ENCODE measurements at places on chromosomes 16 and 17.
A peak's percentile ranks its signal among the peaks of the same experiment; 100 is the strongest.

DNA sequence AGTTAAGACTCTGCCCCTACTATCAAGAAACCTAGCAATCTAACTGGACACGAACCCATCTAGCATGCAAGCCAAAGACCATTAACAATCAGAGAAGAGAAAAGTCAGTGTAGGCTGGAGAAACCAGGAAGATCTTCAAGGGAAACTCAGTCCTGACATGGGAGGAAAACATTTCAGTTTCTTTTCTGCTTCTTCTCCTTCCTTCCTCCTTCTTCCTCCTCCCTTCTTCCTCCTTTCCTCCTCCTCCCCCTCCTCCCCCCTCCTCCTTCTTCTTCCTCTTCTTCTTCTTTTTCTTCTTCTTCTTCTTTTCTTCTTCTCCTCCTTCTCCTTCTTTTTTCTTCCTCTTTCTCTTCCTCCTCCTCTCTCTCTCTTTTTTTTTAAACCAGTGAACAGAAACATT, 29.6 kb upstream of the SHISA9 start:
- DNase-seq, result no peak

DNA sequence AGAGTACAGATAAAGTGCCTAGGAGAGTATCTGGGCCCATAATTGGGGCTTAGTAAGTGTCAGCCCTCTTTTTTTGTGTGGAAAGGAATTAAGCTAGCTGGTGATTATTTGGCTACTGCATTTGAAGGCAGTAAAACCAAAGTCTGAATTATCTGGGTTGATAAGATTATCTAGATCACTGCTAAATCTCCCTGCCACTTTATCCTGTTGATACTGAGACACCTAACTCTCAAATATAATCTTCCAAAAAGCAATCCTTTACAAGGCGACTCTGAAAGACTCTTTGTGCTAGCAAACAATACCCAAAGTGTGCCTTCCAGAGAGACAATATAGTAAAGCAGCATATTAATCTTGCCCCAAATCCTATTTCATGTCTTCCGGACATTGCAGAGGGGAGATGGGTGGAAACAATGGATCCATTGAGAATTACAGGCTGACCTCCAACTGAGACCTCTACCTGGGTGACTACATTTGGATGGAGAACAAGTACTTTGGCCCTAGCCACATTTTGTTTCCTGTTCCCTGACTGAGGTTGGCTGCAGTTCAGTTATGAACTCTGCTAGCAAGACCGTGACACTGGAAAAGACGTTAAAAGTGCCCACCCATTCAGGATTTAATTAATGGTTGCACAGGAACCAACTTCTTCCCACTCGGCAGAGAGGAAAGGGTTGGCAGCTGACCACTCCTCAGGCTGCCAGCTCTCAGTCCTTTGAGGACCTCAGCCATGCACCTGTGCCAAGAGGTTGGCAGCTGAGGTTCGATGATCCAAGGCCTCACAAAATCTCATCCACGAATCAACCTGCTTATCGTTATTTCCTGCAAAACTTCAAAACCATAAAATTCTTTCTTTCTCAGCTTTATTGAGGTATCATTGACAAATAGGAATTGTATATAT, 72.6 kb downstream of the SYCE1L start:
- no peak for DNase-seq

GRCh38 chr16:5349101-5349500, 251.5 kb upstream of the EEF2KMT start:
- no peak for DNase-seq

DNA sequence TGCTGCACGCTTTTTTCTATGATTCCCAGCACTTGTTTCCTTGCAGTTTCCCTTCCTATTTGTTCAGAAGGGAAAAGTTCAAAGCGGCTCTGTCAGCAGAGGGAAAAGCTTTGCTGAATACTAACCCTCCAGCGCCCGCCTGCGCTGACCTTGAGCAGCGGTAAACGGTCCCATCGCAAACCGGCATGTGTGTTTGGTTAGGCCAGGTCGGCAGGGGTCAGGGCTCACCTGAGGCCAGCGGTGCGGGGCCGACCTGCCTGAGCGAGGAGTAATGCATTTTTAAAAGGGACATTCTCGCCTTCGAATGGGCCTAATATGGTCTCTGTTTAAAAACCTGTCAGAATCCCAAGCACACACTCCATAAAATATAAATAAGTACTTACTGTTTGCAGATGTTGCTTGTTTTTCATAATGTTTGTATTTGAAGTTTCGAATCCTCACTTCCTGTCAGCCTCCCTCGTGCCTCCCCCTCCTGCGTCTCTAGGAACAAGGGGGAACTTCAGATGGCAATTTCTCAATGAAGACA, 110.1 kb downstream of the IRX3 start:
- no peak for DNase-seq

DNA sequence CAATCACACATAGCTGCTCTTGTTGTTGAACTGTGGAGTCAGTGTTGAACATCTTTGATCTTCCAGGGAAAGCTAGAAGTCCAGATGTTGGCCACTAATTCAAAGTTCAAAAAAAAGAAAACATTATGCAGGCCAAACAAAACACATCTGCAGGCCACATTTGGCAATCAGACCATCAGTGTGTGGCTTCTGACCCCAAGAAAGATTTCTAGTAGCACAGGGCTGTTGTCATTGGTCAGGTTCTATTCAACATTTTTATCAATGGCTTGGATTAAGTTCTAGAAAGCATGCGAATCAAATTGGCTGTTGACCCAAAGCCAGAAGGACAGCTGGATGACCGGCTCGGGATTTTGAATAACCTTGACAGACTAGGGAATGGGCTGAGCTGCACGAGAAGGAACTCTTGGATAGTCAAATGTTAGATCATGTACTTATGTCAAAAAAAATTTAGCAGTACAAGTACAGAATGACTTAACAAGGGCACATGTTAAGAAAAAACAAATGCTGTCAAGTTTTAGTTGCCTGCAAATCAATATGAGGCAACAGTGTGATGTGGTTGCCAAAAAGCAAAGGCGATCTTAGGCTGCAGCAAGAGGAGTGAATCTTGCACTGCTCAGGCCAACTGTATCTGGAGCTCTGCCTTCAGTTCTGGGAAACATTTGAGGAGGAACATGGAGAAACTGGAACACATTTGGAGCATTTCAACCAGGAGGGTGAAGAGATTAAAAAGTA, 187.6 kb downstream of the RGS9 start:
- DNase-seq, result no peak

DNA sequence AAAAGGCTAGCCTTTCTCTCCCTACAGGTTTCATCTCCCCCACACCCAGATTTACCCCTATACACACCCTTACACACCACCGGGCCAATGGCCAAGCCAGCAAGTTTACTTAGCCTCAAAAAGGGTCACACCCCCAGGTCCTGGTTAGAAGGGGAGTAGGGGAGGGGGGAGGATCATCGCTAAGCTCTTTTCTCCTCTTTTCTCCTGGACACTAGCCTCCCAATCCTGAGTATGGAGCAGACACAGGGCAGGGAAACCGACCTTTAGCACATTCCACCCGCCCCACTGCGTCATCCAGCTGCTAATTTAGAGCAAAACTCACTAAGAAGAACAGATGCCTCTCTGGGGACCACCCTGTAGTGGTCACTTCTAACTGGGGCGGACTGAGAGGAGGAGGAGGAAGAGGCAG, 4.4 kb downstream of the ACLY start:
- no peak for DNase-seq

DNA sequence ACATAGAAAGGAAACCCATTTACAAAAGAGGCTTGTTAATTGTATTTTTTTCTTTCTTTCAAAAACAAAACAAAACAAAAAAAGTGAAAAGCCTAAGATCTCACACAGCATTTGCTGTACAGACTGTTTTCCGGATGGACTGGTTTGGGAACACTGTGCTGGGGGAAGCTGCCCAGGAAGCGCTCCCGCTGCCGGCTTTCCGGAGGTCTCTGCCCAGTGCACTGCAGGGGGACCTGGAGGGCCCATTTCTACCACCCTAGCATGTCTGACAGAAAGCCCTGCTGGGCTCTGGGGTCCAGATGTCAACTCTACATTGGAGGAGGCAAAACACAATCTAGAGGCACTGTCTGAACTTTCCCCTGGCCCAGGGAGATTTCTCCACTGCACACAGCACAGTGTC, 26.3 kb upstream of the CLEC18B start:
- DNase-seq, result no peak

DNA sequence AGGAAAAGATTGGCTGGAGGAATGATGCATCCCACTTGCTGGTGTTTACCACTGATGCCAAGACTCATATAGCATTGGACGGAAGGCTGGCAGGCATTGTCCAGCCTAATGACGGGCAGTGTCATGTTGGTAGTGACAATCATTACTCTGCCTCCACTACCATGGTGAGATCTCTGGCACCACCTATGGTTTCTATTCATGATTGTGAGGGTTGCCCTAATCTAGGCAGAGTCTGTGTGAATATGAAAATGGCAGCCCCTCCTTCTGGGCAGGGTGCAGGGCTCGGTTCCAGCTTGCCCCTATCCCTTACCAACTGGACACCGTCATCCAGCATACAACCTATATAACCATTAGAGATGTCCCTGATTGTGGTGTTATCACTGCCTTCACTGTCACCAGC, 33.4 kb downstream of the ITGB3 start:
- DNase-seq, result no peak

- DNase-seq, result no peak
Measured at GRCh38 chr17:44219108-44219615, 313 bp downstream of the UBTF start.

GRCh38 chr16:21611556-21612384, 12.4 kb downstream of the METTL9 start:
- no peak for DNase-seq

GRCh38 chr16:82088483-82088882, 53.4 kb downstream of the HSD17B2 start:
- DNase-seq, result no peak

GRCh38 chr17:70310221-70310672, 140.9 kb downstream of the KCNJ2 start:
- DNase-seq, result no peak

DNA sequence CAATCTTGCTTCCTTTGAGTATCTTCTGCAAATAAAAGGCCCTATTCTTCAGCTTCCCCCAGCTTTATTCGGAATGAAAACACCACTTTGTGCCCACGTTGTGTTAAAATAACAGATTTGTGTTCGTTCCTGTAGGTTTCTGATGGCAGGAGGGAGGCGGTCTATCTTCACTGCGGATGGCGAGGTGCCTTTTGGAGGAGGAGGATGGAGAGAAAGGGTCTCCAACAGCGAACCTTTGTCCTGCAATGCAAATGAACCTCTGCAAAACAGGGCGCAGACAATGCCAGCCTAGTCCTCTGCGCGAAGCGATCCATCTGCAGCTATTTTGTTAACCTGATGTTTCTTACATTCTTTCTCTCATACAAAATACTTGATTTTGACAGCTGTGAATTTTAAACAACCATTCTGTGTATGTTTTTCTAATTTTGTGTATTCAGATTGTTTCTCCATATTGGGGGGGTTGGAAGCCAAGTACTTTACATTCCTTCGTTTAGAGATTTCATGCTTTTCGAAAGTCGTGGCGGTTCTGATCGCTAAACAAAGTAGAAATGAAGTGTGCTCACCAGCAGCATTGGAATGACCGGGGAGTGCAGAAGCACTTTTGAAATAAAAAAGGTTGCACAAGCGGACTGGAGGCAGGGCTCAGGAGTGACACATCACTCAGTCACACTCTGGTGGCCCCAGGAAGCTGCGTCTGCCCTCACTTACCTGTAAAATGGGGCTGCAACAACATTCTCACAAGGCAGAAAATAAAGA, 279.0 kb upstream of the IRX5 start:
- peak; percentile 28 for DNase-seq

- no peak for DNase-seq
Measured at GRCh38 chr17:17091276-17091675, 49.0 kb downstream of the MPRIP start.

DNA sequence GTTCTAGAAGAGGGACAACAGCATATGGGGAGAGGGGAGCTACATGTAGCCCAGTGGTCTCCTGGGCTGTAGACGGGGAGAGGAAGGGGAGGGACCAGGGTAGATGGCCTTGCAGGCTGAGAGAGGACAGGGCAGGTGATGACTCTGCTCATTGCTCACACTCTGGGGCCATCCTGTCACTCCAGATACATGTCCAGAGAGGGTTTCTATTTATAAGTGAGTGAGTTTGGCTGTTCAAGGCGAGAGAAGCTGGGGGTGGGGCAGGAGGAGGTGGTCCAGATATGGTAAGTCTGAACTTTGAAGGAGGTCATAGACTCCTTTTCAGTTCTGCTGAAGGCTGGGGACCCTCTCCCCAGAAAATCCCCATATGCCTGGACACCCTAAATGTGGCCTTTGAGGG, 22.2 kb downstream of the CACNA1G start:
- DNase-seq, result no peak

GRCh38 chr16:88809068-88809675, 2.6 kb downstream of the APRT start:
- DNase-seq, result no peak

DNA sequence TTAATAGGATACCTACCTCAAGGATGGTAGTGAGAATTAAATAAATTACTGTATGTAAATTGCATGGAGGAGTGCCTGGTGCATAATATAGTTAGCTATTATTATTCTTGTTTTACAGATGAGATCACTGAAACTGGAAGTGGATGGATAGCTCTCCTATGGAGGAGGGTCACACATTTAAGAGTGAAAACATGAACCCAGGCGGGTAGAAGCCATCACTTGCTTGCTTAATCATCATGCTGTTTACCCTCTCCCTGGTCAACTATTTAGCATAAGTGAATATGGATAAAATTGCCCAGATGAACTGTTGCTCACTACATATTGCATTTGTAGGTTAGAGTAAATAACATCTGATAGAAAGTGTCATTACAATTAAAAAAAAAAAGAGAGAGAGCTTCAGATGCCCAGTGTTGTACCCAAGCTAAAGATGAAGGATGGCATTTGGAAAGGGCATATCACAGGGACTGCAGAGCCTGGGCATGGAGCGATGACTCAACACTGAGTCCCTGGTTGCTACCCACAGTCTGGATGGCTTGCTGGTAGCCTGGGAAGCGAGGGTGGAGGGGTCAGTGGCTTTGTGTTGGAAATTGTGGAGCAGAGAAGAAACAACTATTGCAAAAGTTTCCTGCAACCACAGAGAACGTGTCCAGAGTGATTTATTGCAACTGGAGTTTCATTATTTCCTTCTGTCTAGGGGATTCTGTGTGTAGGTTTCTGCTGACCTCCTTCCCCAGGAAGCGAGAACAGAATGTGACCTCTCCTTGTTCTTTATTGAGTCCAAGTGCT, 414.4 kb downstream of the SHISA9 start:
- DNase-seq, result peak; percentile 67
